ENCODE measurements at places on chromosomes 2 and 18.

- DNase-seq, result no peak
These were observed 181.9 kb upstream of the DLGAP1 start for GRCh38 chr18:4636967-4637366.

GRCh38 chr2:237720957-237721356, 77.6 kb upstream of the RBM44 start:
- no peak for DNase-seq

GRCh38 chr2:54620948-54621347, 102.5 kb upstream of the EML6 start:
- DNase-seq, result no peak

GRCh38 chr2:120535081-120535480, 189.1 kb downstream of the INHBB start:
- no peak for DNase-seq

GRCh38 chr18:59553273-59553870, 143.9 kb downstream of the CCBE1 start:
- no peak for DNase-seq

GRCh38 chr18:4035521-4035920, 419.6 kb downstream of the DLGAP1 start:
- DNase-seq, result no peak

All from NCI-H2029 (cell line).